Ascending aorta (tissue), 2 donors: ENCODE measurements at places on chromosomes 6 and 20.

DNA sequence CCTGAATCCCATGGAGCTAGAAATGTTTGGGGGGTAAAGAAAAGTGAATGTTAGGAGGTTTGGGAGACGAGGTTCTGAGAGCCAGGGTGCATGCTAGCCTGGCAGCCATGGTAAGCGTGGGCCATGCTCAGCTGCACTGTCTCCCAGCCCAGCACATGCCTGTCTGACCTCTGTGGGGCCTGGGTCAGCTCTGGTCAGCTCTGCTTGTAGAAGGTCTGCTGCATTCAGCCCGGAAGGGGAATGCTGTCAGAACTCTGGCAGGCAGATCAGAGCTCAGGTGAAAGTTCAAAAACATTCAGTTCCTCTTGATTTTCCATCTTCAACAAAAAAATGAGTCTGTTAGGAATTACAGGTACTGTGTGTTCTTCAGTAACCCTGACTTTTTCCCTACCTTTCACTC is 5.8 kb upstream of the GNRH2 start:
- DNase-seq, result no peak

DNA sequence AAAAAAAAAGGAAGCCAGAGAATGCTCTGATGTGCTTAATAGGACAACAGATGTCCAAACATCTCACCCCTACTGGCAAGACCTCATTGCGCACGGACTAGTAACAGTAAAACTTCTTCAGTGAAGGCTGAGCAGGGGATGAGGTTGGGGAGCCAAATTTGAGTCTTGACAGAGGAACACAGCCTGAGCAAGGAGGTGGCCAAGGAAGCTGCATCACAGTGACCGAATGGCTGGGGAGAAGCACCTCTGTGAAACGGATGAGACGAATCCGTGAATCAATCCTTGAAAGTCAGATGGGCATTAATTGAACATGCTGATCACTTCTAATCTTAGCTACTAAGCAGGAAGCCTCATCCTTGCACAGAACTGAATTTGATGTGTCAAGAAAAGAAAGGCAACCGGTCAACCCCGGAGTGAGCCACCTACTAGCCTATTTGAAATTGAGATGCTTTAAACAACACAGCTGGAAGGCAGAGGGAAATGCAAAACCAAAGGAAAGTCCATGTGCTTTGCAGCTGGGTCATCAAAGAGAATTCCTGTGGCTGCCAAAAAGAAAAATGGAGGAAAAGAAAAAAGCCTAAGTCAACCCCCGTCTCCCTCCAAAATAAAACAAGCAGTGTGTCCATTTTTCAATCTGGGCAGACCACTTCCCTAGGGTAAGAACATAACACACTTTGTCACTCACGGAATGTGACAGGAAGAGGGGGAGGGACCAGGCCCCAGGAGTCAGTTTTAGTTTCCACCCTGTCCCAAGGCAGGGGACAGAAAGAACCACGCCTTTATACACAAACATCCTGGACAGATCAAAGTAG is 29.5 kb downstream of the PXDC1 start:
- DNase-seq, result no peak

DNA sequence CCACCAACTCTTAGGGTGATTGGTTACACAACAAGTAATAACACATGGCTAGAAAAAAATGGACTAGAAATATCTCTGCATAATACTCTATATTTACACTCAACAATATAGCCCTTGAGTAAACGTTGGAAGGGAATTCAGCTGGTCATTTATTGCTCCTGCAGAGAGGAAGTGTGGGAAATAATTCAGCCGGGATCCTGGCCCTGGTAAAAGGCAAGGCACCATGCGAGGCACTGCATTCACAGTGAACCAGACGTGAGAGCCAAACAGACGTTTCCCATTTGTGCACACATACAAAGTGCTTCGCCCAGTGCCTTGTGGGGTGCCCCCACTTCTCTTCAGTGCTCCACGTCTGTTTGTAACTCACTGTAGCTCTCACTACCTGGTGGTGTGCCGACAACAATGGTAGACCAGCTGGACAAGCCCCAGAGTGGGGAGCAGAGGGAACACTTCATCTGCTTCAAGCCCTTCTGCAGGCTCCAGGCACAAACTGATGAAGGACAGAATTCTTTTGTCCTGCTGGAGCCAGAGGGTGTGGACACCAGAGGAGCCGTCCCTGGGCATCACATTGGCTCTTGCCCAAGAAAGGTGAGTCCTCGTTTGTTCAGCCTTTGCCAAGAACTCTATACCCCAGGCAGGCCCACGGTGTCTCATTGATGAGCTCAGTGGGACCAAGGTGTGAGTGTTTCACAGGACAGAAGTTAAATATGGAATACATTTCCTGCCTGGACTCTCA is 18.8 kb downstream of the SYNDIG1 start:
- DNase-seq, result peak; percentile 16

GRCh38 chr6:1624851-1625781 is 15.4 kb downstream of the FOXC1 start:
- DNase-seq, result no peak

DNA sequence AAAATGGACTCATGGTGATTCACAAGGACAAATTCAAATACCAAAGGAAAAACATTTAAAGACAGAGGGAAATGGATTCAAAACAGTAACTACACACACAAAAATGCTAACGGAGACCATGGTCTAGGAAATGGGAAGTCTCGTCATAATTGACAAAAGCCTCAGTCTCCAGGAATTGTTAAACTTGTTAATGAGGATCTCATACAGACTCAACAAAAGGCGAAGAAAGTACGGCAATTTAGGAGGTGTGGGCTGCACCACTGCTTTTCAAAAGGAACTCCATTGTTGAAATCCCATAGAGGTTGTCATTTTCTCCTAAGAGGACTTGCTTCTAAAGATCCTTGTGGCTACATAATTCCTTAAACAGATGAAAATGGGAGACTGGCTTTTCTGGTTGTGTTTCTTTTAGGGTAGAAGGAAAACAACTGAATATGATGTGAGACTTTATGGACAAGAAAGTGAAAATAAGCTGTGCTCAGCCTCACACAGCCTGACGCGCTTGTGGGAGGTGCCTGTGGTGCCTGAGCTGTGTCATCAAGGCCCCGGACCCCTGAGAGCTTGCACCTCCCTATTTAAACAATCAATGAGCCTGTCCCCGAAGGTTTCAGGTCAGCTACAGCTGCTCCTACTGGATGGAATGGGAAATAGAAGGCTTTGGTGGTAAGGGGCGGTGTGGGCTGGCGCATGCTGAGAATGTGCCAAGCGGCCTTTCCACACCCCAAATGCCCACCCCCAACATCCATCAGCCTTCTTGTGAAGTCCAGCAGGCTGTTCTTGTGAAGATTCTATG is 2.5 kb upstream of the CLDN20 start:
- no peak for DNase-seq

GRCh38 chr20:1335961-1336698 is 7.2 kb upstream of the SDCBP2 start:
- no peak for DNase-seq

- DNase-seq, result no peak
These were observed 62.2 kb downstream of the PHACTR3 start for GRCh38 chr20:59666586-59666985.

- DNase-seq, result no peak
These were observed 189.2 kb upstream of the AGPAT4 start for GRCh38 chr6:161463071-161463470.

DNA sequence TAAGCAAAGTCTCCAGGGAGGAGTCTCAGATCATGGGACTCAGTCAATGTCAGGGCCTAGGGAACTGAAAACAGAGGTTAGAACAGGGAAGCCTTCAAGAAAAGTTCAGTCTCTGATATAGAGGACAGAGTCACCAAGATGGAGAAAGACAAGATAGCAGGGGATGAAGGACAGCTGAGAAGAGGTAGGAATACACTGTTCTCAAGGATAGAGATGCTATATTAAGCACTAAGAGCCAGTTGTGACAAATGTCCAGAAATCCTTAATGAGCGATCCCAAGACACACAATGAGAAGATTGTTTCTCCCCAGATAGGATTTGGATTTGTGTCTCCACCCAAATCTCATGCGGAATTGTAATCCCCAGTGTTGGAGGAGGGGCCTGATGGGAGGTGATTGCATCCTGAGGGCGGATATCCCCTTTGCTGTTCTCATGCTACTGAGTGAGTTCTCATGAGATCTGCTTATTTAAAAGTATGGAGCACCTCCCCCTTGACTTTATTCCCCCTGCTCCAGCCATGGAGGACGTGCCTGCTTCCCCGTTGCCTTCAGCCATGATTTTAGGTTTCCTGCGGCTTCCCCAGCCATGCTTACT is 168.2 kb downstream of the AKAP7 start:
- no peak for DNase-seq

GRCh38 chr20:45452772-45453691 is 16.5 kb upstream of the WFDC2 start:
- no peak for DNase-seq

- DNase-seq, result no peak
These were observed 146.9 kb downstream of the PDE10A start for GRCh38 chr6:165515963-165516624.

GRCh38 chr6:35302604-35303241 is 5.1 kb downstream of the DEF6 start:
- DNase-seq, result no peak

- DNase-seq, result no peak
These were observed 168.7 kb upstream of the PRSS16 start for GRCh38 chr6:27078734-27079357.

DNA sequence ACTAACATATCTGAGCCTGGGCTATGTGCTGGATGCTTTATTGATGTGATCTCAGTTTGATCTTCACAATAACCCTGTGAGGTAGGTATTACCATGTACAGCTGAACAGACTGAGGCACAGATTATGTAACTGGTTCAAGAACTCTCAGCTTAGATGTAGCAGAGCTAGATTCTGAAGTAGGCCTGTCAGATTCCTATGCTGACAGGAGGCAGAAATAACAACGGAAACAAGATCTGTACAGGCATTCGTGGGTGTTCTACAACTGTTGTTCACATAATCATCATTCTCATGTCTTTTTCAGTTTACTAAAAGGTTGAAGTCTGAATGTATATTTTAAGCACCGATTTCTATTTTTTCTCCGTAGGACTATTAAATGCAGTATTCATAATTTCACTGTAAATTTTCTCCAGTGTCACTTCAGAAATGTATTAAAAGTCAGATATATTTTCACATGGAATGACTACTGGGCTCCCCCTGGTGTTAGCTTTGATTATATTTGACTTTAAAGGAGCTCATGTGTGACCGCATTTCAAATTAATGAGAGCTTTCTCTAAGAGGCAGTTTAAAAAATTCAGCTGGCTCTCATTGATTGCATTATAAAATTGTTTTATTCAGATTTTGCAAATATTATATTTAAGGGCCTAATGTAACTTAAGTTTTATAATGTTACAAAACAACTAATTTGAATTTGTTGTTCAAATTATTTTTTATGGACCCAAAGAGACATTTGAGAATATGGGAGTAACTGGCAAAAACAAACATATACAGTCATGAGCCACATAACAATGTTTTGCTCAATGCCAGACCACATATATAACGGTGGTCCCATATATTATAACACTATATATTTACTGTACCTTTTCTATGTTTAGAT is 36.4 kb upstream of the SLC17A4 start:
- no peak for DNase-seq

DNA sequence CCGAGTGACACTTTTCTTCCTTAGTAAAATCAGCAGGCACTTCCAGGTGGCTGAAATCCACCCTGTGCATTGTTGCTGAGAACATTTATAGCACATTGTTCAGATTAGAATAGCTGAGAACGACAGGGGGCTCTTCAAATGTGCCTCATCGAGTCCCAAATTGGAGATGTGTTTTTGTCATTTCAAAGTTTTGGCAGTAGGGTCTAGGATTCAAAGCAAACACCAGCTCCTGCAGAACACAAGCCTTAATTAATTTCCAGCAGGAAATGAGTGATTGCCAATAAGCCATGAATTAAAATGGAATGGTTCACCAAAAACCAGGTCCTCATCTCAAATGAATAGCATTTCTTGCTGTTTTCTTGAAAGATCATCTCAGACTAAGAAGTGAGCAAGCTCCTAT is 171.6 kb downstream of the PLCB1 start:
- DNase-seq, result no peak

GRCh38 chr6:144268794-144269349 is 16.3 kb upstream of the UTRN start:
- DNase-seq, result no peak

GRCh38 chr6:123962508-123962907 is 158.8 kb downstream of the NKAIN2 start:
- no peak for DNase-seq

- no peak for DNase-seq
These were observed 15.9 kb downstream of the DDO start for GRCh38 chr6:110399219-110400071.

- DNase-seq, result no peak
These were observed 480 bp downstream of the ABCF1 start for GRCh38 chr6:30571762-30572082.
